Hypothalamus (tissue), 51 donors: ENCODE measurements at places on chromosomes 11 and 22.

GRCh38 chr11:117816846-117817367 lies 7.6 kb downstream of the FXYD2 start:
- no peak for DNase-seq

DNA sequence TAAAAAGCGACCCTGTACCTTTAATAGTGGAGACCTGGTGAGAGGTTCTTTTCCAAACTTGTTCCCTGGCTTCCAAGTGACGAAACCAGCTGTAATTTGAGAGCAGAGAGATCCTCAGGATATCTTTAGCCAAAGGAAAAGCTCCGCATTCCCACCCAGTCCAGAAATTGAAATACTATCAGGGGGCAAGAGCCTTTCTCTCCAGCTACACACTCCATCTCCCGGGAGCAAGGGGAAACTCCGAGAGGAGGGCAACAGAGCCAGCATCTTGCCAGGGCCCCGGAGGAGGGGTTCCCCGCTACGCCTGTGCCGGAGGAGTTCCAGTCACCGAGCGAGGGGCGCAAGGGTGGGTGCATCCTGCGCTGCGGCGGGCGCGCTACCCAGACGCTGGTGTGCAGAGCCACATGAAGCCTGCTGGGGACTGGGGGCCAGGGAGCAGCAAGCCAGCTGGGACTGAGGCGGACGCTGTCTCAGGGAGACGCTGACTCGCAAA lies at the start of gene FIBIN:
Gene FIBIN, plus strand, starts transcription at position 148 of the 493 bp plus-strand sequence. CDS start 415 bp downstream, outside the sequence.
- peak; percentile 41 for DNase-seq

DNA sequence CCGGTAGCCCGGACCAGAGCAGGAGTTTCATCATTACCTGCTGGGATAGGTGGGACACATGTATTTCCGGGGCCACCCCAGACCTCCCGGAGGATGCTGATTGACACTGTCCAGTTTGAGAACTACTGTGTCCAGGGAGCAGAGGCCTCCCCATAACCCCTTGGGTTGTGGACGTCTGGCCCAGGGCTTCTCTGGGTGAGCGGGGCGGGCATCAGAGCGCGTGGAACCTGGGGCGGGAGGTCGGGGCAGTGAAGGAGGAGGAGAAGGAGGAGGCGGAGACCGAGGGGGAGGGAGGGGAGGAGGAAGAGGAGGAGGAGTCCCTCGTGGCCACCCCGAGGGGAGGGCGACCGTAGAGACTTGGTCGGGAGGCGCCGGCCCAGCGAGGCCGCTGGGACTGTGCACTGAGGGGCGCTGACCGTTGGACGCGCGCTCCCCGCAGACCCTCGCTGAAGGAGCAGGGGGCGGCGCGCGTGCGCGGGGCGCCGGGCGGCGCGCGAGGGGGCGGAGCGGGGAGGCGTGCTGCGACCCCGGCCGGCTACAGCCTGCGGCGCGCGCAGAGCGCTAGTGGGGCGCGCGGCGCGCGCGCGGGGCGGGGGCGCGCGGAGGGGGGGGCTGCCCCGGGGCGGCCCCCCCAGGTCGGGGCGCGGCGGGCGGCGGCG lies at the start of gene GRK3:
Gene GRK3, plus strand, starts transcription at position 356 of the 659 bp plus-strand sequence. CDS start 366 bp downstream, outside the sequence.
- DNase-seq = no peak

DNA sequence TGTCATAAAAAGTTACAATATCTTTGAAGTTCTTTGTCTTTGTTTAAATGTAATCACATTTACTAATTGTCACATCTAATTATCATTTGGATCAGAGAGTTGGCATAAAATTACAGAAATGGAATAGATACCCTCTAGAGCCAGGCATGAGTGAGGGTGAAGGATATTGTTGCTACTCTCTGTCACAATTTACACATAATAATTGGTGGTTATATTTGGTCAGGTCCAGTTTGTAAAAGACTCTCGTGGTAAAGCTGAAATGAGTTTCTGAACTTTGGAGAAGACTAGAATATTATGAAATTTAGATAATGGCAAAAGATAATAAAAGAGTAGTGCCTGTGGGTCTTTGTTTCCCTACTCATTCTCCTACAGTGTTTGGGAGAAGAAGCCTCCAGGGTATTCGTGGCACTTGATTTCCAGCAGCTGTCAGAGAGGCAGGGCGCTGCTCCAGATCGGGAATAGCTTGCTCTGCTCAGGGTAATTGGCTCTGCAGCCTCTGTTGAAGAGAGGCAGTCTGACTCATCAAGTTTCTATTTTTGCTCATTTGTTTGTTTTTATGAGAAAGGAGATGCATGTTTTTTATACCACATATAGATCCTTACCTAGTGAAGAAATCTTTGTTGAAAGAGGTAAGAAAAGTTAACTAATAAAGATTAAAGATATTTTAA lies 349.9 kb downstream of the CNTN5 start:
- no peak for DNase-seq

DNA sequence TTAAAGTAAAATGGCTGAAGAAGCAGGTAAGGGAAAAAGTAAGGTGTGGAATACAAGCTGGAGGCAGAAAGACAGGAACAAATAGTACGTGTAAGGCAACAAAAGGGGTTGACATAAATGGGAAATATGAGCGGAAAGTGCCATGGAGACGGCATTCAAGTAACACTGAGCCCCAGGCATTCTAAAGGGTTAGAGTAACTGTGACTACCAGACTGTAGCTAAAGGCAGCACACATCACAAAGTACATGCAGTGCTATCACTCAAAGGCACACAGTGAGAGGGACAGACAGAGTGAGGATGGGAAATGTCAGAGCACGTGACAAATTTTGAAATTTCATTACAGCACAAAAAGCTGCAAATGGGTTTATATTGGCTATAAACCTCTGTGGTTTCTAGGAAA lies 13.9 kb upstream of the MAML2 start:
- no peak for DNase-seq

GRCh38 chr11:82045748-82046457 lies 687.8 kb downstream of the FAM181B start:
- DNase-seq = no peak

- DNase-seq = no peak
These were observed 53.8 kb upstream of the THY1 start for GRCh38 chr11:119476666-119477331.

DNA sequence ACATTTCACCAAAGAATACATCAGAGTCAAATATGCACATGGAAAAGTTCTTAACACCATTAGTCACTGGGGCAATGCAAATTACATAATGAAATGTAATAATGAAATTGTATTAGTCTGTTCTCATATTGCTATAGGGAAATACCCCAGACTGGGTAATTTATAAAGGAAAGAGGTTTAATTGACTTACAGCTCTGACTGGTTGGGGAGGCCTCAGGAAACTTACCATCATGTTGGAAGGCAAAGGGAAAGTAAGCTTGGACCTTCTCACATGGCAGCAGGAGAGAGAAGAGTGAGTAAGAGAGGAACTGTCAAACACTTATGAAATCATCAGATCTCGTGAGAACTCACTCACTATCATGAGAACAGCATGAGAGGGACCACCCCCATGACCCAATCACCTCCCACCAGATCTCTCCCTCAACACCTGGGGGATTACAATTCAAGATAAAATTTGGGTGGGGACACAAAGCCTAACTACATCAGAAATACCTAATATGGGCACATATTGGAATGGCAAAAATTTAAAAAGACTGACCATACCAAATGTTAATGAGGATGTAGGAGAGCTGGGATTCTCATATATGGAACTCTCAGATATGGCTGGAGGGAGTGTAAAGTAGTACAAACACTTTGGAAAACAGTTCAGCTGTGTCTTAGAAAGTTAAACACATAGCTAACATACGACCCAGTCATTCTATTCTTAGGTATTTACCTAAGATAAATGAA lies 65.1 kb upstream of the CD44 start:
- DNase-seq = no peak

- DNase-seq = no peak
These were observed 194.2 kb downstream of the HIPK3 start for GRCh38 chr11:33451364-33451763.

DNA sequence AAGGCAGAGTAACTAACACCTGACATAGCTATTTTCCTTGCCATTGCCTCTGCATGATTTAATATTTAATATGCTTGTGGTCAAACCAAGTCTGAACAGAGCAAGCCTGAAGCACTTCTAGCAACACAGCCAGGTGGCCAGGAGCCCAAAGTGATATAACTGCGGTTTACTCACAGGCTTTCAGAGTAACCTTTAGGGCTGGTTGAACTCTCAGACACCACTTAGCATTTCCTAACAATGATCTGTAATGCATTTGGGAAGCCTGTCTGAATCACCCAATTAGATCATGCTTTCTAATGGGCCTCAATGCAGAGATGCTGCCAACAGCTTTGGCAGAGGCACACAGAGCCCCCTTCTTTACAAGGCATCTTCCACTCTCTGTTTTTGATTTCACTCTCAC lies 96.1 kb downstream of the FDX1 start:
- no peak for DNase-seq

GRCh38 chr11:27696115-27696514 lies 4.1 kb downstream of the BDNF start:
- no peak for DNase-seq

- DNase-seq = no peak
These were observed 34.4 kb downstream of the CCDC34 start for GRCh38 chr11:27328614-27329013.

- no peak for DNase-seq
These were observed 30.3 kb downstream of the BLID start for GRCh38 chr11:122085712-122086111.

DNA sequence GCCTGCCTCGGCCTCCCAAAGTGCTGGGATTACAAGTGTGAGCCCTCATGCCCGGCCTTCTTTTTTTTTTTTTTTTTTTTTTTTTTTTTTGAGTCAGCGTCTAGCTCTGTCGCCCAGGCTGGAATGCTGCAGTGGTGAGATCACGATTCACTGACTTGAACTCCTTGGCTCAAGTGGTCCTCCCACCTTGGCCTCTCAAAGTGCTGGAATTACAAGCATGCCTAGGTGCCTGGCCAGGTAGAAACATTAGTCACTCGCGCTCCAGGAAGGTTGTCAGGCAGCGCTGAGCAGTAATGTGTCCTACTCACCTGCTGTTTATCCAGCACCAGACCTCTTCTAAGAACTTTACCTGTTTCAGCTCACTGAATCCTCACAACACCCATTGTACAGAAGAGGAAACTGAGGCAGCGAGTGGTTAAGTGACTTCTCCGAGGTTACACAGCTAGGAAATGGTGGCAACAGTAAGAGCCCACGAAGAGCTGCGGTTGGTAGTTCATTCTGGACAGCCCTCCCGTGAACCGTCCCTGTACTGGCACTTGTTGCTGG lies 496 bp upstream of the CST6 start:
- no peak for DNase-seq

DNA sequence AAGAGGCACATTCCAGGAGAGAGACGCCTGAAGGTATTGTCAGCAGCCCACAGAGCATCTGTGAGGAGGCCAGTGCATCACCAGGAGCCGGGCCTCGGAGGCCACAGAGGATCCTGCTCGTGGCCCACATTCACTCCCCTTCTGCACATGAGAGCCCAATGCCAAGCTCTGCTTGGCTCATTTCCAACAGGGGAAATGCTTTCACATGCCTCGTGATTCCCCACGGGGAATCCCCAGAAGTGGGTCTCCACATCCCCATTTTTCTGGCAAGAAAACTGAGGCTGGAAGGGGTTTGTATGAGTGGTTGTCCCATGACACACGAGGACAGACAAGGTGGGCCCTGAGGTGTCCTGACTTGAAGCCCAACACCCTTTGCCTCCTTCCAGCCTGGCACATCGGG lies 34.4 kb downstream of the TP53I11 start:
- DNase-seq = no peak

DNA sequence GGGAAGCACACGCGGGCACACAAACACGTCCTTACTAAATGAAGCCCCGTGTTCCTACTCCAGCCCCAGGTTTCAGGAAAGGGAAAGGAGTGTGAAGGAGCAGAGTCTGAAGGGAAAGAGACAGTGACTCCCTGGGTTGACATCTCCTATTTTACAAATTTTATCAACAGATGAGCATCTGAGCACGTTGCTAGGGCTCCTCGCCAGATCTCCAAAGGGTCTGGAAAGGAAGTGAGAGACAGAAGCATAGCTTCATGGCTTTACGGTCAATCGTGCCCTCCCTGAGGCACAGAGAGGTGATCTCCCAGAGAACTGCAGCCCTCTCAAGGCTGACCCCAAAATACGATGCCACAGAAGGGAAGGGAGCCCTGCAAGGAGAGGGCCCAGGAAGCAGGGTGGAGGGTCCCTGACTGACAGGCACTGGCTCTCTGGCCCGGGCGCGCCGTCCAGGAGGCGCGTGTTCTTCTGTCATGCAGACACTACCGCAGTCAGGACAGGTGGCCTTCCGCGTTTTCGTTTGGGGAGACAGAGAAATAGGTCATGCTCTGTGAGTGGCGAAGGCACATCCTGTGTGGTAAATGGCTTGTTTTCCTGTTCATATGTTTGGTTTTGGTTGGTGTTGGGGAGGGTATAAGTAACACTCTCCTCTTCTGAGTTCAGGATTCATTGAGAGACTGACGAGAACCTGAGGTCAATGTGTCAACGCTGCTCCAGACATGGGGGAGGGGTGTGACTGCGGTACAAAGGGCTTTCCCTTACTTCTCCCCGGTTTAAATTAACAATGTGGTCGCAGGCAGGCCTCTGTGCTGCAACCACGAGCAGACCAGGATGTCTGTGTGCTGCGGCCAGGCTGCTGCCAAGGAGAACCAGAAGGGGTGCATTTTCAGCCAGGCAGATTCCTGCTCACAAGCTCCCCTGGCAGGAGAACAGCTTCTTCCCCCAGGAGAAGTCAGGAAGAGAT lies 813.3 kb downstream of the OPCML start:
- no peak for DNase-seq

- no peak for DNase-seq
These were observed 3.3 kb upstream of the ARHGAP20 start for GRCh38 chr11:110715541-110715940.

DNA sequence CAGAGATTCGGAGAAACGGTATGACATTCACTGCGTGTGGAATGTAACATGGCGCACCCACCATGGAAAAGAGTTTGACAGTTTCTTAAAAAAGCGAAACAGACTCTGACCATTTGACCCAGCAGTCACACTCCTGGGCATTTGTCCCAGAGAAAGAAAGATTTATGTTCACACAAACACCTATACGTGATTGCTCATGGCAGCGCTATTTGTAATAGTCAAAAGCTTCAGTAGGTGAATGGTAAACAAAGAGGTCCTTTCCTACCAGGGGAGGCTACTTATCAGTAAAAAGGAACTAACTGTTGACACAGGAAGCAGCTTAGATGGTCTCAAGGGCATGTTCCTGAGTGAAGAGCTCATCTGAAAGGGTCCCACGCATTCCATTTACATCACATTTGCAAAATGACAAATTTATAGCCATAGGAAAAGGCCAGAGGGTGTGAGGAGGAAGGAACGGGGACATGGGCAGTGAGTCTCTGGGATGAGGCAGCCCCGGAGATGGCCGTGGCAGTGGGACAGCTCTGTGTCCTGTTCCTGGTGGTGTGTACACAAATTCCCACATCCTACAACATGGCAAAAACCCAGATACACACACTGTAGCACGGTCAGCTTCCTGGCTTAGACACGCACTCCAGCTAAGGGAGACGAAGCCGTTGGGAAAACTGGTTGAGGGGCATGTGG lies 14.6 kb upstream of the KRTAP5-6 start:
- no peak for DNase-seq

- no peak for DNase-seq
These were observed 387.0 kb downstream of the NXPE2 start for GRCh38 chr11:115065314-115065713.

- DNase-seq = no peak
These were observed 1598.1 kb downstream of the FAM181B start for GRCh38 chr11:81135570-81135969.

- DNase-seq = no peak
These were observed 13.7 kb downstream of the PEX26 start for GRCh38 chr22:18091478-18091877.

- DNase-seq = no peak
These were observed 137.6 kb upstream of the TTC12 start for GRCh38 chr11:113176599-113177360.

- DNase-seq = peak; percentile 42
These were observed 93.8 kb upstream of the BLID start for GRCh38 chr11:122209619-122210366.

GRCh38 chr11:76724171-76724768 lies 53.7 kb upstream of the LRRC32 start:
- no peak for DNase-seq
